Hepatocyte (in vitro differentiated cells): ENCODE measurements at places on chromosomes 2 and 18.
A peak's percentile ranks its signal among the peaks of the same experiment; 100 is the strongest.

DNA sequence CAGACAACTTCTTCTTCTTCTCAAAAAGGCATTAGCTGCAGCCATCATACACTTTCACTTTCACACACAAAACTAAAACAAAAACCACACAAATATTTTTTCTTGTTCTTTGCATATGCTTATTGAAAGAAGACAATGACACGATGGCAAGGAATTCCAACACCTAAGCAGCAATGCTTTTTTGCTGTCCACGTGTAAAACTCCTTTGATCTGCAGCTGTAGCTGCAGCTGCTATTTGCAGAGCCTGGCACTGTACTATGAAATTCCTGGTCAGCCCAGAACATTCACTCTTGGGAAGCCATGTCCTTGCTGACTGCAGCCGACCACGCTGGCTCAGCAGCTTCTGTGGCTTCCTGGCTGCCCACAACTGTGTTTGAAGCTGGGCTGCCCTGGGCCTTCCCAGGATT is 316.2 kb downstream of the CDH2 start:
- H3K27me3 ChIP-seq, result no peaks in the 10 kb centered on the region
- H3K4me1 ChIP-seq, result no peaks in the 10 kb centered on the region
- H3K36me3 ChIP-seq, result no peaks in the 10 kb centered on the region
- H3K4me3 ChIP-seq, result no peak overlapping the region
- no peak for DNase-seq
- no peak overlapping the region for H3K27ac ChIP-seq

DNA sequence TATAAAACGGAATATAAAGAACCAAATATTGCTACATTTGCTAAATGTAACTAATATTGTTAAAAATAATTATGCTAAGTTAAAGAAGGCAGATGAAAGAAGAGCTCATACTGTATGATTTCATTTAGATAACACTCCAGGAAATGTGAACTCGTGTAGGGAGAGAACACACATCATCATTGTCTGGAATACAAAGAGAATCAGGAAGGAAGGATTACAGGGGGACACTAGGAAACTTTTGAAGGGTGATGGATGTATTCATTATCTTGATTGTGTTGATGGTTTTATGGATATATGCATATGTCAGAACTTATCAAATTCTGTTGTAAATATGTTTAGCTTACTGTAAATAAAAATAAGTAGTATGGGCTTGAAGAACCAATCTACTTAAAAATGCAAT is 104.1 kb upstream of the TRIB2 start:
- no peak for DNase-seq
- H3K36me3 ChIP-seq, result no peaks in the 10 kb centered on the region
- H3K27ac ChIP-seq, result no peak overlapping the region
- no peaks in the 10 kb centered on the region for H3K4me1 ChIP-seq
- no peaks in the 10 kb centered on the region for H3K27me3 ChIP-seq

DNA sequence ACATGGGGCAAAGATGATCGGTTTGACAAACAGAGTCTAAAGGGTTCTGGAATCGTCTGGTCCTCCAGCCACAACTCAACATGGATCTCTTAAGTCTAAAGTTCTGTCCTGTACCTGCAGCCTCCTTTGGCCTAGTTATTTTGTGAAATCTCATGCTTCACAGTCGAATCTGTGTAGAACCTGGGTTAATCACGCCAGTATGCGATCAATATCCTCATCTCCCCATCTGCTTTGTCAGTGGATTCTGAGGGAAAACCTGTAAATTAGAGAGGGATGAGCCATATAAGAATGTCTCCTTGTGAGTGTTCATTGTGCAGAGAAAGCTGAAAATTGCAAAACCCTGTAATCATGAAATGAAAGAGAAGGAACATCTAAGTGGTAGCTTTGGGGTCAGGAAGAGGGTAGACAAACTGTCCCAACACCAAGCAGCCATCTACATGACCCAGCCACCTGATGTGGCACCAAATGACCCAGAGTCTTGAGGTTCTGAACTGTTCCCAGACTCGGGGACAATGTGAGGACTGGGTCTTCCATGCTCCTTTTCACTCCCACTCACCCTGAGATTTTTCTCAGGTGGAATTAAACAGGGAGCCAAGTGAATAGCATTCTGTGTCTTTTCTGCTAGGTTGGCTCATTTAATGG is 175.6 kb downstream of the ALPK2 start:
- no peaks in the 10 kb centered on the region for H3K27me3 ChIP-seq
- no peaks in the 10 kb centered on the region for H3K36me3 ChIP-seq

DNA sequence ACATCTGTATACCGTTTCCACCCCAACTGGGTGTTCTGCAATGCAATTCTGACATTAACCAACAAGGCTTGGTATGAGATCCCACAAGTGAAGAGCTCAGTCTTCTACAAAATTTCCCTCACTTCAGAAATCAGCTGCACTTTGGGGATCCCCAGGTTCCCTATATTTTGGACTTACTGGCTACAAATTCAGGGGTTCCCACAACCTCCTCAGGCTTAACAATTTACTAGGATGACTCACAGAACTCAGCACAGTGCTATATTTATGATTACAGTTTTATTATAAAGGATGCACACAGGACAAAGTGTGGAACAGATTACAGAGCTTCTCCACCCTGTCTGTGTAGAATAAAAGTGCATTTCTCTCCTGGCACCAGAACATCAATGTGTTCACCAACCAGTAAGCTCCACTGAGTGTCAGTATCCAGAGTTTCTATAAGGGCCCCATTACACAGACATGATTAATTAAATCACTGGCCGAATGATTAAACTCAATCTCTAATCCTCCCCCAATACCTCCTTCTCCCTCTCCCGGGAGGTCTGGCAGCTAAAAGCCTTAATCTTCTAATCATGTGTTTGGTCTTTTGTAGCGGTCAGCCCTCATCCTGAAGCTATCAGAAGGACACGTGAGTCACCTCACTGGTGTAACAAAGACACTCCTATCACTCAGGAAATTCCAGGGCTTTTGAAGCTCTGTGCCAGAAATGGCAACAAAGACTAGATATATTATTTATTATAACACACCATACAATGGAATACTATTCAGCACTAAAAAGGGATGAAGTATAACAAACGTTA is 84.6 kb downstream of the SLC66A3 start:
- DNase-seq, result peak; percentile 8
- no peaks in the 10 kb centered on the region for H3K4me1 ChIP-seq
- no peaks in the 10 kb centered on the region for H3K36me3 ChIP-seq
- H3K27ac ChIP-seq, result no peak overlapping the region
- no peaks in the 10 kb centered on the region for H3K27me3 ChIP-seq

GRCh38 chr2:232457121-232458011 is 1.4 kb downstream of the ALPI start:
- H3K27ac ChIP-seq, result no peak overlapping the region
- DNase-seq, result no peak
- peaks cover 3% of the 10 kb centered on the region for H3K4me1 ChIP-seq

- H3K36me3 ChIP-seq, result peaks cover 4% of the 10 kb centered on the region
- H3K4me1 ChIP-seq, result no peaks in the 10 kb centered on the region
- H3K27me3 ChIP-seq, result no peaks in the 10 kb centered on the region
- no peak for DNase-seq
These were observed 88.9 kb downstream of the TMEM185B start for GRCh38 chr2:120134263-120134662.
